Right lung (tissue), 10 donors: ENCODE measurements at places on chromosomes 1 and 21. TPM values are rescaled to one million over a fixed set of nuclear protein-coding genes. Genes with fewer than 3 reads are reported as not detected.

NCMAP gene
- polyA plus RNA-seq = 3.2 TPM

BLACAT1 gene
- polyA plus RNA-seq = 4.0 TPM

AIRE gene
- 0.13 TPM for polyA plus RNA-seq

GRCh38 chr1:156592158-156592909 lies 758 bp downstream of the NAXE start:
- DNase-seq = no peak

- no peak for DNase-seq
Observed at GRCh38 chr21:46021398-46021797, 39.8 kb downstream of the COL6A1 start.

- DNase-seq = no peak
Observed at GRCh38 chr1:38061883-38062328, 15.3 kb upstream of the POU3F1 start.

DNA sequence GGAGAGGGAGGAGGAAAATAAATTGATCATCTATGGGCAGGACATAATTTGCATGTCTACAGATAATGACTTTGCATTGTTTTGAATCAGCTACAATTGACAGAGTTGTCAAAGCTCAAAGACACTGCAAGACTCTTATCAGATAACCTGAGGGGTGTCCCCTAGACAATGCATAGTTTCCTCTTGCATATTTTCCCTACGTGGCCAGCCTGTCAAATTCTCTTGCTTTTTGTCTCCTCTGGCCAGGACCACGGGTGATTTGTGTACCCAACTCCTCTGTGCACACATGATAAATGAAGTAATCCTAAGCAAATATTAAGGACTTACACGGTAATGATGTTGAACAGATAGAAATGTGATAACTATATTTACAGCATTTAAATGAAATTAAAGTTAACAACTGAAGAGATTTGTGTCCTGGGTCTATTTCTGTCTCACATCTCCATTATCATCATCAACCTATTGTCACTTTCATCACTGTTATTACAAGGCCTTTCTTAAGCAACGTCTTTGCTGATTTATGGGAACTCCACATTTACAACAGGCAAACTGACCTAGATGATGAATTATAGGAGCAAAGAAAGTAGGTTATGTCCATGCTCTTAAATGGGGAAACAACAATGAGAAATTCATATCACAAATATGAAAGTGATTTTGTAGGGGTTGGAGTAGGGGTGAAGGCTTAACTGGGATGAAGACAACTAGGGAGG lies 18.8 kb downstream of the BATF3 start:
- no peak for DNase-seq

- no peak for DNase-seq
Observed at GRCh38 chr1:228092342-228093049, 10.0 kb downstream of the ARF1 start.

- no peak for DNase-seq
Observed at GRCh38 chr1:152513081-152513480, 1.2 kb upstream of the CRCT1 start.

- no peak for DNase-seq
Observed at GRCh38 chr1:43066578-43066977, 105.5 kb downstream of the EBNA1BP2 start.

- DNase-seq = no peak
Observed at GRCh38 chr1:10762153-10762523, 34.3 kb downstream of the CASZ1 start.

GRCh38 chr1:213507472-213508223 lies 456.6 kb downstream of the RPS6KC1 start:
- no peak for DNase-seq

DNA sequence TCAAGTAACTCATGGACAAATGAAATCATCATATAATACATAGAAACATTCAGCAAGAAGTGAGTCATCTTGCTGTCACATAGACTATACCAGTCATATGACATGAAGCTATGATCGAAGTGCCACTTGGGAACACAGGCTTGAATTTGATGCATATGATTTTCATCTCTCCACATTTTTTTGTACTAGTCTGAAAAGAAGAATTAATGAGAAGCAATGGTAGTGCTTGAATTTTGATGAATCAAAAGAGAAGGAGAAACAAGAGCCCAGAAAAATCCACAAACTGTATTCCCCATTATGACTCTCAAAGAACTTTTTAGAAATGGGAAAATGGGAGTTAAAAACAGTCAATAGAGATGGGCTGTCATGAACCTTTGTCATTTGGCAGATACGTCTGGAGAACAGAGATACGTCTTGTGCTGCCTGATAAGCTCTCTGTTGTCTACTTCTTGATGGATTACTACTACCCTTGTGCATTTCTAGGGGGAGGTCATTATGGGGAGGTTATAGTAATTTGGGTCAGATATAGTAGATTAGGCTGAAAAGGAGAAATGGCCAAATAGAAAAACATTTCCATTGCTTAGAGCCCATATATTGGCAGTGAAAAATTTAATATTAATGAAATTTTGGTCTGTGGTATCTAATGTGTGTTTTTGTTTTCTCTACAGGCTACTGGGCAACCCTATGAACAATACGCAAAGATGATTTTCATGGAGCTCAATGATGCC lies 8.0 kb upstream of the LEPR start:
- no peak for DNase-seq

- no peak for DNase-seq
Observed at GRCh38 chr1:63704443-63704842, 69.4 kb upstream of the ROR1 start.

DNA sequence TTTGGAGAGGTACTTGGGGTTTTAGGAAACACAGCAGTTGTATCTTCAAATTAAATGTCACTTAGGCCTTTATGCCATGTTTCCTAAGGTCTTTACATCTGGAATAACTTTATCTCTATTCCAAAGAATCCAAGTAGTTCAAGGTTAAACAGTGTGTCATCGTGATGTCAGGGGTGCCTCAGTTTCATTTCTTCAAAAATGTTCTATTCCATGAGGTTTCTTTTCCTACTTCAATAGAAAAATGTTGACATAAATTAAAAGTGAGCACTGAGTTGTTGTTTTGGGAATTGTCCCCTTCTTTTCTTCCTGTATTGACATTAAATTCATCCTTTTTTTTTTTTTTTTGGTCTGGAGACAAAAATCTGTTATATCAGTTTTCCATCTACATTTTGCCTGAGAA lies 160.6 kb upstream of the C21orf91 start:
- no peak for DNase-seq

DNA sequence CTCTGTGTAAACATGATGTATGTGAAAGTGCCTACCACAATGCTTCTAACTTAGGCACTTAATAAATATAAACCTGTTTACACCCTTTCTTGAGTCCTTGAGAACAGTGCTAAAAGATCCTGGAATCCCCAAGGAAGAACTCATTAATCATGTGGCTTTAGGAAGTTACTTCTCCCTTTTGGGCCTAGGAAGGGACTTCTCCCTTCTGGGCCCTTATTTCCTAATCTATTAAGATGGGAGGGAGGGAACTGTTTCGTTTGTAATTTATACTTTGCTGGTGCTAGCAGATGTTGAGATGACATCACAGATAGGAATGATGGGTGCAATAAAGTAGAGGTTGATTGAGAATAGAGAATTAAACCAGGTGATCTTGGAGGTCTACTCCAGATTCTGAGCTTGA lies 1.2 kb downstream of the BTF3L4 start:
- DNase-seq = no peak

GRCh38 chr1:24413350-24414163 lies at the start of gene STPG1:
STPG1 (minus strand) TSS chr1:24413782; CDS start chr1:24401388, 12,394 bp downstream.
- DNase-seq = peak; percentile 86

GRCh38 chr1:1324084-1324523 lies 356 bp downstream of the INTS11 start:
- no peak for DNase-seq

DNA sequence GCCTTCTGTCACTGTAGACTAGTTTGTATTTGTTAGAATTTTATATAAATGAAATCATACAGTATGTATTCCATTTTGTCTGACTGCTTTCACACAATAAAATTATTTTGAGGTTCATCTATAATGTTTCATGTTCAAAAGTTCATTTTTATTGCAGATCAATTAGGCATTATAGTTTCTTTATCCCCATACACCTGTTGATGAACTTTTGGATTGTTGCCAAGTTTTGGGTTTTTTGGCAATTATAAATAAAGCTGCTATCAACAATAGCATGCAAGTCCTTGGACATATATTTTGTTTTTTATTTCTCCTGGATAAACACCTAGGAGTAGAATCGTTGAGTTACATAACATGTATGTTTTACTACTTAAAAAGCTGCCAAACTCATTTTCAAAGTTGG lies 47.1 kb upstream of the FAM3B start:
- DNase-seq = no peak

- DNase-seq = no peak
Observed at GRCh38 chr1:153399401-153400055, 8.7 kb upstream of the S100A8 start.

GRCh38 chr1:232521660-232522059 lies 108.3 kb downstream of the SIPA1L2 start:
- no peak for DNase-seq

DNA sequence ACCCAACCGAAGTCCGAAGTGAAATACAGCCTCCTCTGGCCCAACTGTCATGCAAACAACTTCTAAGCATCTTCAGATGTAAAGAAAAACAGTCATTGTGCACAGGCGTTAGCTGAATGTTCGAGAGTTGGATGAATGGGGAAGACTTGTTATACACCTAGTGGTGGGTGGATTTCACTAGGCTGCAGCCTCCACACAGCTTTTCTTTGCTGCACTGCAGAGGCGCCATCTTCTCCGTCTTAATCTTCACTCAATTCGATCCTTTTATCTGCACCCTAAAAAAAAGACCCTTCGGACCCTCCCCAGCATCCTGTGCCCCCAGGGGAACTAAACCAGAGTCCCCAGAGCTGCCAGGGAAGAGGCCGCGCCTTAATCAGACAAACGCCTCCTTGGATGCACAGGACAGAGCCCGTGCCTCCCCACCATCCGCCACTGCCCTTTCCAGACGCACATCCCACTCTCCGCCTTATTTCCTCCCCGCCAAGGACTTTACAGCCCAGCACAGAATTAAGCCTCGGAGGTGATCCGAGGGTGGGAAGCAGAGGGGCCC lies 1.4 kb downstream of the APP start:
- peak; percentile 49 for DNase-seq
